NCI-H146 (cell line): ENCODE measurements at places on chromosomes 4 and X.

- no peak for DNase-seq
Observed at GRCh38 chr4:151402145-151402865, 6.7 kb upstream of the FHIP1A start.

- DNase-seq = no peak
Observed at GRCh38 chrX:120334603-120335002, 23.3 kb upstream of the TMEM255A start.

DNA sequence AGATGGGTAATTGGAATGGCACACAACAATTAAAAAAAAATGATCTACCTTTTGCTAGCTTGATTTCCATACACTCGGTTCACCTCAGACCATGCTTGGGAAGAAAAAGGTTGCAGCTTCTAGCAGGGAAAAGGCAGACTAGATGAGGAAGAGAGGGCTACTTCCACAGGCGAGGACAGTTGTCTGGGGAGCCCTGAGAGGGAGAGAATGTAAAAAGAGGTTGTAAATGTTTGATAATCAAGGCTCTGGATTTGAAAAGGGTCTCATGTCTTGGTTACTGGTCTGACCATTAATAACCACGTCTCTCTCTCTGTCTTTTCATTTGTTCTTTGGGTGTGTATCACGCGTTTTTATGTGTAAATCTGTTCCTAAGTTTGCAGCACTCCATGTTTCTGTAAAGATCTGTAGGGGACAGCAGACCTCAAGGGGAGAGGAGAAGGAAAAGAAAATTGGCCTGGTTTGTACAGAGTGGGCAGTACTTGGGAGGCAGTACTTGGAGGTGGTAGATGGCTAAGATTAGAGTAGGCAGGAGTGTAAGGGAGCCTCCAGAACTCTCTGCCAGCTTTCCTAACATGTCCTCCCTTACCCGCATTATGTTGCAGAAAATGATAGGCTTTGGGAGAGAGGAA, 750 bp downstream of the ARMCX5 start:
- peak; percentile 11 for DNase-seq

- DNase-seq = no peak
Observed at GRCh38 chrX:154452823-154453222, 5.3 kb upstream of the PLXNA3 start.

GRCh38 chr4:85039526-85039925, 73.0 kb upstream of the WDFY3 start:
- DNase-seq = no peak

GRCh38 chr4:134540588-134540987, 339.0 kb upstream of the PABPC4L start:
- DNase-seq = no peak
